ENCODE measurements at places on chromosomes 2 and 18.

- DNase-seq, result no peak
Observed at GRCh38 chr2:152594022-152594766, 123.1 kb downstream of the PRPF40A start.

GRCh38 chr2:38505779-38506178 is 96.9 kb downstream of the HNRNPLL start:
- DNase-seq, result no peak

GRCh38 chr18:2104620-2105462 is 466.5 kb downstream of the METTL4 start:
- DNase-seq, result peak; percentile 14

DNA sequence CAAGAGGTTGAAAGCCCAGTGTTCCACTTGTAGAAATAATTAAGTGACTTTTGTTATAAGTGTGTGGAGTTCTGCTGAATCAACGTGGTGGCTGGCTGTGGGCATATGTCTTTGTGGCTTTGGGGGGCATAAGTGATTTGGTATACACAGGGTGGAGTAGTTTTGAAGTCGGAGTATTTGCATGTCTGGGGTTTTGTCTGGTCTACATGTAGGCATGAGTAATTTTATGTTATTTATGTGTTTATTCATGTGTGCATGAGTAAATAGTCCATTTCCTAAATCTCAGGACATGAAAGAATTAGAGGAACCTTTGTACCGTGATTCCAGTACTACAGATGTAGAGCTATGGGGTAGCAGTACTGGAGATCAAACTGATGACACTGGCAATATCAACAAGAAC is 179.7 kb downstream of the DYSF start:
- DNase-seq, result no peak

GRCh38 chr2:207920321-207920720 is 105.0 kb downstream of the PLEKHM3 start:
- DNase-seq, result no peak

DNA sequence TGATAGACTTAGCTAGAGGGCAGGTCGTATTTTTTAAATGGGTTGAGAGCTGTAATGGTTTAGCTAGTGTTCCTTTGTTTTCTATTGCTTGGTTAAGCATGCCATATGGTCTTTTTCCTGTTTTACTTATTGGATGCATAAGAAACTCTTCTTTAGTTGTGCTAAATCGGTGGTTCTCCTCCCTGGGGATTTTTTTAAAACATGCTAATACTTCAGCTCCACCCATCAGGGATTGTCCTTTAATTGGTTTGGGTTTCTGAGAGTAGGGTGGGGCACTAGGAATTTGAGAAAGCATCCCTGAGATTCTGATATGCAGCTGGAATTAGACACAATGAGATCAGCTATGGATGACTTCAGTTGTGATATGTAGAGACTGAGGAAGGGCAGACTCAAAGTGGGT is 497.2 kb downstream of the THSD7B start:
- DNase-seq, result no peak

DNA sequence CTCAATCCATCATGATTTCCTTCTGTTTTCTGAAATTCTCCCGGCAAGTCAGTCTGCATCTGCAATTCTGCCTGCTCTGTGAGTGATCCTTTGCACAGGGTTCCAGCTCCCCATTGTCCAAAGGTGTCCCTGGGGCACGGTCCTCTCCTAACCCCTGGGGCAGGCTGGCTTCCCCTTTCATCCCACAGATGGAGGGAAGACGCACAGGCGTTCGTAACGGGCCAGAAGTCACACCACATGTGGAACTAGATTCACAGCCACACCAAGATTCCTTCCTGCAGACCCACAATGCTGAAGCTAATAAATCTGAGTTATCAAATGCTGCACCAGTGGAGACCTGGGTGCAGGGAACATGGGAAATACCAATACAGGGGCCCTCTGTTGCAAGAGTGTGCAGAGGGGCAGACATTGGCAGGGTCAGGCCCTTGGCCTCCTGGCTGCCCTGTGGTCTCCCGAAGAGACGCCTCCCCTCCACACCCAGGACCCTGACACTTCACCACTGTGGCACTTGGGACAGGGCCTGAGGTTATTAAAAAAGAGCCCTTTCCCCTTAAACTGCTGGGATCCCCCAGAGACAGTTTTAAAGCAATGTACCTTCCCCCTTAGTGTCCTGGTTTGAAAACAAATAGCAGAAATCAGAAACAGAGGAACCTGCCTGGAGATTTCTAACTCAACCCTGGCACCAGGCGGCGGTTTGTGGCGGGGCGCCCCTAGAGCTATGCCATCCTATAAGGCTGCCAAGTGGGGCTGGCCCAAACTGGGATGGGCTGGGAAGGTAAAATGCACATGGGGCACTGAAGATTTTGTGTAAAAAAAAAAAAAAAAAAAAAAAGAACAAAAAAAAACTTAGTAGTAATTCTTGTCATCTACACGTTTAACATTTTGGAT is 15.4 kb downstream of the ZNF516 start:
- no peak for DNase-seq

- no peak for DNase-seq
Observed at GRCh38 chr2:85709401-85709811, 15.2 kb downstream of the GNLY start.

DNA sequence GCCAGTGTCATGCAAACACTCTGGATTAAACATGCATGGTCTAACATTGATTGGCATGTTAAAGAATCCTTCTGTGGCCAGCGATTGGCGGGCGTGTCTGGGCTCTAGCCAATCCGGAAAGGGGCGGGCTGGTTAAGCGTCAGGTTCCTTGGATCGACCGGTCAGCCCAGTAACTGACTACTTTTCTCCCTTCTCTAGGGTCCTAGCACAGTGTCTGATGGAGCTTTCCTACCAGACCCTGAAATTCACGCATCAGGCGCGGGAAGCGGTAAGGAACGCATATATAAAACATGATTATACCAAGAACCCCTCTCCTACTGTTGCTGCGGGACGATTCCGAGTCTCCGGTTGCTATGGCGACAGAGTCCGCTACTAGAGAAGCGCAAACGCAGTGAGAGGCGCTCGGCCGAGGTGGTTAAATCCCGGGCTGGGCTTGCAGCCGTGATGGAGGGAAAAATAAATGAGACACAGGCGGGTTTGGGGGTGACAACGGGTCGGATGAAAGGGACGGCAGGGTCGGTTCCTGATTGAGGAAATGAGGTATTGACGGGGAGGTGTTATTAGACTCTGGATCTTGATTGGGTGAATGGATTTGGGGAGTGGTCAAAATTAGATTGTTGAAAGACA is 29.4 kb downstream of the KATNAL2 start:
- DNase-seq, result no peak

DNA sequence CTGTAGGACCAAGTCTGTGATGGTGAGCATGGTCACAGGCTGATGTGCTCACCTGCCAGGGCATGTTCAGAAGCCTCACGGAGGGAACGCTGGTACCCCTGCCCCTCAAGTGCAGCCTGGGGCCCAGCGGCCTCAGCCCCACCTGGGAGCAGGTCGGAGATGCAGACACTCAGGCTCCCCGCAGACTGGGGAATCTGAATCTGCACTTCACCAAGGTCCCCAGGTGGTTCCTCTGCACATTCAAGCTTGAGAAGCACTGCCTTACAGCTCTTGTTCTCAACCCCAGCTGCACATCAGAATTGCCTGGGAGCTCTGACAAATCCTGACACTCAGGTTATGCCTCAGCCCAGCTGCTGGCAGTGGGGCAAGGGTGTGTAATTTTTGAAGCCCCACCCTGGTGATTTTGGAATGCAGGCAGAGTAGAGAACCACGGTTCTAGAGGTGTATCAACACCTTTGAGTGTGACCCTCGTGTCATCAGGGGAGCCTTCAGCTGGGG is 54.8 kb downstream of the CRACDL start:
- DNase-seq, result no peak

DNA sequence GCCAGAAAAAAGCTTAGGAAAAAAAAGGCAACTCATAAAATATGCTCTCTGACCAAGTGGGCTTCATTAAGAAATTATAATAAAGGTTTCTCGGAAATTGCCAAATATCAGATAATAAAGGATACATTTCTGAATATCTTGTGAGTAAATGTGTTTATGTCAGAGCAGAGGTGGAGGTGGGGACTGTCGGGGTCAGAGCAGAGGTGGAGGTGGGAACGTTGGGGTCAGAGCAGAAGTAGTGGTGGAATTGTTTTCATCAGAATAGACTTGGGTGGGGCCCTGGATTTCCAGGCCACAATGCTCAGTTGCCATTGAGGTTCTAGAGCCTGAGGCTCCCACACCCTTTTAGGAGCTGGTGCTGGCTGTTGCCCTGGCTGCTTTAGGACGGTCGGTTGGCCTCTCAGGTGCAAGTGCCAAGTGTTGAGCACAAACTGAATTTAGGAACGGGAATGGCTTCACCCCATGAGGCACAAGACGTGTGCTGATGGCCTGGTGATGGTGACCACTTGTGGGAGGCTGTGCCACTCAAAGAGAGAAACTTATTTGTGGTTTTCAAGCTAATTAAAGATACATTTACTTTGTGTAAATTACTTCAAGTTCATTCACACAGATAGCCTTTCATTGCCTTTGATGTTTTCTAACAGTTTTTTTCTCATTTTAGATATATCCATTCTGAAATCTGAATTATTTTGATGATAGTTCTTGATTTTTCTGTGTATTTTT is 131.5 kb downstream of the ATP9B start:
- DNase-seq, result no peak

DNA sequence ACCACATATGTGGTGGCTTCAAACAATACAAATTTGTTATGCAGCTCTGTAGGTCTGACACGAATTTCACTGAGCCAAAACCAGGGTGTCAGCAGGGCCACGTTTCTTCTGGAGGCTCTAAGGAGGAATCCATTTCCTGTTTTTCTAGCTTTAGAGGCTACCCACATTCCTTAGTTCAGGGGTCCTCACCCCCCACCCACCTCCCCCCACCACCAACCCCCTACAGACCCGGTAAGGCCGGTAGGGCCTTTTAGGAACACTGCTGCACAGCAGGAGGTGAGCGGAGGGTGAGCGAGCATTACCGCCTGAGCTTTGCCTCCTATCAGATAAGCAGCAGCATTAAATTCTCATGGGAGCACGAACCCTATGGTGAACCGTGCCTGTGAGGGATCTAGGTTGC is 10.6 kb upstream of the SLC39A10 start:
- DNase-seq, result no peak

DNA sequence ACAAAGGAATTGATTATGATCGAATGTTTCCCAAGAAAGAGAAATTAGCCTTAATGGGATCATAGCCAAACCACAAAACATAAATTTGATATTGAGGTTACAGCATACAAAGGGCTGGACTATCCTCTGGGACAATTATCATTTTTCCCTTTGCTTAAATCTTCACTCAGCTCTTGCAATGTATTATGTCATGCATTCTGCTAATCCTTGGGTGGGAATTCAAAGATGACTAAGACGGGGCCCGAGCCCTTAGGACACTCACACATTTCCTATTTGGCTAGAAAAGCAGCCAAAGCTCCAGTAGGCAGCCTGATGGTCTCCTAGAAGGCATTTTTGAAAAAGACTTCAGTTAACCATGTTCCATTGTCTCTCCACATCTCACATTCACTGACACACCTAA is 17.2 kb upstream of the NMI start:
- DNase-seq, result no peak

GRCh38 chr2:75055820-75056675 is 97.6 kb downstream of the POLE4 start:
- DNase-seq, result no peak

DNA sequence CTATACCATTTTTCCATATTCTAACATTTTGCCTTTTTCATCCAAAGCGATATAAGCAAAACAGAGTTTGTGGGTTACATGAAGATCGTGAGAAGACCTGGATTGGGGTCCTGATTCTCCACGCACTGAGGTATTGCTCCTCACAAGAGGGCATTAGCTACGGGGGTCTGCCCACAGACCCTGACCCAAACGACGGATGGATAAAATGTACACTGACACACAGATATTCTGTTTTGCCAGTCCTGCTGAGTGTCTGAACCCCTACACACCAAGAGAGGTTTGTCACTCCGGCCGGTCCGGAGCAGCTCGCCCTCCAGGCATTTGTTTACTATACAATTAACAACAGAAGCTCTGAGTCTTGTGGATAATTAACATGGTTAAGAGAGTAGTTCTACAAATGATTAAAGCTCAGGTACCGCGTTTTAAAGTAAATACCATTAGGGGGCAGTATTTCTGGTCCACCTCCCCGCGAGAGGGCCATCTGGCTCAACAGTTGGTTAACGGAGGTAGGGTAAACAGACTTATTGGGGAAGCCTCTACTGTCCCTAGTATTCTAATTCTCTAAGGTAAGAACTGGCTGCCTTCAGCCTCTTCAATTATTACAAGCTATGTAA is 28.4 kb downstream of the SCYGR8 start:
- DNase-seq, result no peak

DNA sequence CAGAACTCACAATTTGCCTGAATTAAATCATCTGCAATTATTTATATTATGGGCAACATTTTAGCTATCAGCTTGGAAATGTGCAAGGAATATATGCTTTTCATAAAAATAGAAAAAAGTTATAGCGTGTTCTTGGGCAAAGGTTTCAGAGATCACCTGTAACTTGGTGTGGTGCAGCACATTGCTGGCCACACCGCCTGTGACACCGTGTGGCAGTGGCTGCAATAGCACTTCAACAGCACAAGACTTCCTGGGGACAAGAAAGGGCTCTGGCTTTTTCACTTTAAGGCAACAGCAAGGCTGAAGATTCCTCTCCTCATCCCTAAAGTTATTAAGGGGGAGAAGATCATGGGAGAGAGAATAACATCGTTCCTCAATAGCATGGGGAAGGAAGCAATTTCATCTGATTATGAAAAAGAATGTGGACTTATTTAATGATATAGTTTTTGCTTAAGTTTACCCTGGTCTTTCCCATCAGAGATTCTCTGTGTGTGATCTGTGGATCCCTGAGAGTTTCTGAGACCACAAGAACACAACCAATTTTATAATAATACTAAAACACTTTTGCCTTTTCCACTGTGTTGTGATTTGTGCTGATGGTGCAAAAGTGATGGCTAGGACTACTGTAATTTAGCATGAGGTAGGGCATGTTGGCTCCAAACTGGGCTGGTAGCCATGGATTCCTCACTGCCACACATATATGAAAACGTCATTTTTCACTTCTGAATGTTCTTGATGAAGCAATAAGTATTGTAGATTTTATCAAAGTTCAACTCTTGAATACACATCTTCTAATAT is 15.0 kb upstream of the SERPINB3 start:
- DNase-seq, result no peak

GRCh38 chr2:36800381-36800780 is 103.9 kb downstream of the VIT start:
- DNase-seq, result no peak

GRCh38 chr18:9348766-9349165 is 14.2 kb downstream of the TWSG1 start:
- no peak for DNase-seq

DNA sequence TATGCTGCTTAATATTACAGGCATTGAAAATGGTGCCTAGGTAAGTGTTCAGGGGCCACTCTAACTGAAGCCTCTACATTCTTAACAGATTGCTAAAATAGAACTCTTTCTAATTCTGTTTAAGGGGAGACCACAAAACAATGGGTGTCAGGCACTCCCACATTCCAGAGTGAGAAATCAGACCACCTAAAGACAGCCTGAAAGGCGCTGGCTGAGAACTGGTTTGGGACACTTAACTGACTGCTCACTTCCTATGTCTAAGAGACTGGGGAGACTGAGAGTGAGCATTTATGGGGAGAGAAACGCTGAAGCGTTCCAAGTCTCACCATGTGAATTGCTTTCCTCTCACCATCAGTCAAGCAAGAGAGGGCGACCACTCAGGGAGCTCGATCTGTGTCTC is 108.8 kb upstream of the ITGB6 start:
- no peak for DNase-seq

Data from CMK (cell line).